Esophagus squamous epithelium (tissue), 5 donors: ENCODE measurements at places on chromosomes 2 and 18.
A peak's percentile ranks its signal among the peaks of the same experiment; 100 is the strongest.

DNA sequence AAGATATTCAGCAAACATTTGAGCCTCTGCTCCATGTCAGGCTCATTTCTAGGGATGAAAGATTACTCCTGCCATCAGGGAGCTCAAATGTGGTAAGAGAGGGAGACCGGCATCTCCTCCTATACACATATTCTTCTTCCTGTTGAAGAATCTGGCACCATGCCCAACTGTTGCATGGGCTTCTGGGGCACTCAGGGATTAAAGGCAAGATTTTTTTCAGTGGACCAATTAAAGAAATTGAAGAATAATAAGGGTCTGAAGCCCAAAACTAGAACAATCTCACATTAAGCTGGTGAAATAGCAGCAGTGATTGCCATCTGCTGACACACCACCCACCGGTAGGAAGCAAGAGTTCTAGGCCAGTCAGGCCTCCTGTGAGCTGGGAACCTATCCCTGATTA, 145.4 kb upstream of the LYPD6 start:
- no peak for DNase-seq

- DNase-seq, result no peak
Measured at GRCh38 chr2:149064856-149065630, 26.5 kb downstream of the LYPD6B start.

- DNase-seq, result no peak
Measured at GRCh38 chr2:239583879-239584859, 183.3 kb upstream of the HDAC4 start.

DNA sequence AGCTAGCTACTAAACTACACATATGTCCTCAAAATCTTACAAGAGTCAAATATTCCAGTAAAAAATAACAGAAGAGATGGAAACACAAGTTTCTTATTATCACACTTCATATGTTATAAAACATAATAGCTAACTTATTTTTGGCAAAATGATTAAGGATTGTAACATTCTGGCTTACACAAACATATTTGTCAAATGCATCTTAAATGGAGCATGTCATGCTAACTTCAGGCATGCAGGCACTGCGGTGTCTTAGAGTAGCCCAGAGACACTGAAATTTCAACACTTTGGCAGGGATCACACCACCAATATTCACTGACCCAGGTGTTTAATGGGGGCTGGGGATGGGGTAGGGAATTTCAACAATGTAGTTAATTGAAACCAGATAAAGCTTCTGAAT, 51.6 kb downstream of the LDAH start:
- DNase-seq, result no peak

DNA sequence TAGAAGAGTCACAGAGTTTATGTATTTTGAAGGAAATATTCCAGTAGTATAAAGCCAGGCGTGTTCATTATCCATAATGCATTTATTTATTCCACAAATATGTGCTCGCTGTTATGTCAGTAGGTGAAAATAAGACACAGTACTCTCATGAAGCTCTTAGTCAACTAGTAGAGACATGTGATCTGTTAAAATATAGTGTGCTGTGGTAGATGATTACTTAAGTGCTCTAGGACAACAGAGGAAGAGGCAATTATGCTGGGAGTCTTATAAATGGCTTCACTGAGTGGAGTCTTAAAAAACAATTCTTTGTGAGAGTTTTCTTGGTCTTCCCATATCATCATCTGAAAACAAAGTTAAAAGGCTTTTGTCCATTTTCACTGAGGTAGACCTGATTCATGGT, 457.3 kb downstream of the XIRP2 start:
- DNase-seq, result no peak

DNA sequence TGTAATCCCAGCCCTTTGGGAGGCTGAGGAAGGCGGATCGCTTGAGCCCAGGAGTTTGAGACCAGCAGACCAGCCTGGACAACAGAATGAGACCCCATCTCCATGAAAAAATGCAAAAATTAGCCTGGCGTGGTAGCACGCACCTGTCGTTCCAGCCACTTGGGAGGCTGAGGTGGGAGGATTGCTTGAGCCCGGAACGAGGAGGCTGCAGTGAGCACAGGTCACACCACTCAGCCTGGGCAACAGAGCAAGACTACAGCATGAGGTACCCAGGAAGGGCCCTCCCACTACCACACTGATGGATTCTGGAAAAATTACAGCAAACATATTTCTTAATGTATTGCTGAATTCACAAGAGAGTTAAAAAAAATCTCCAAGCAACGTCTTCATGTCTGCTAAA, 56.3 kb upstream of the HPCAL1 start:
- DNase-seq, result no peak

DNA sequence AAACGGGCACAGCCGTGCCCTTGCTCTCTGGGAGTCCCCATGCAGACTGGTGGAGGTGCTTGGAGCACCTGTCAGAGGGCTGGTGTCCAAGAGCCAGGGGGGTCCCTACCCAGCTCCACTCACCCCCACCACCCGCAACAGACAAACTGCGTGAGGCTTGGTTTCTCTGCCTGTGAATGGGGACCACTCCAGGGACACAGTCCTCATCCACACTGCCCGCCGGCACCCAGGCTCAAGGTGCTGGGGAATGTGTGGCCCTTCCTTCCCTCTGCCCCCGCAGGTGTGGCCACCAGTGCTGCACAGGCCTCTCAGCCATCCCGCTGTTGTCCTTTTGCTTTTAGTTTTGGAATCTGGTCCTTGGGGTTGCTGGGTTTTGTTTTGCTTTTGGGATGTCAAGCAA, 136.5 kb upstream of the ZNF236 start:
- DNase-seq, result no peak

- DNase-seq, result peak; percentile 55
Measured at GRCh38 chr2:68766376-68766845, 31.8 kb downstream of the ARHGAP25 start.

- no peak for DNase-seq
Measured at GRCh38 chr2:232295971-232296370, 82.6 kb upstream of the ALPP start.

GRCh38 chr2:197035002-197035401, 108.5 kb upstream of the PGAP1 start:
- DNase-seq, result no peak

GRCh38 chr2:241445426-241445825, 63.0 kb downstream of the STK25 start:
- no peak for DNase-seq

- no peak for DNase-seq
Measured at GRCh38 chr2:88187038-88187676, 17.0 kb downstream of the THNSL2 start.

DNA sequence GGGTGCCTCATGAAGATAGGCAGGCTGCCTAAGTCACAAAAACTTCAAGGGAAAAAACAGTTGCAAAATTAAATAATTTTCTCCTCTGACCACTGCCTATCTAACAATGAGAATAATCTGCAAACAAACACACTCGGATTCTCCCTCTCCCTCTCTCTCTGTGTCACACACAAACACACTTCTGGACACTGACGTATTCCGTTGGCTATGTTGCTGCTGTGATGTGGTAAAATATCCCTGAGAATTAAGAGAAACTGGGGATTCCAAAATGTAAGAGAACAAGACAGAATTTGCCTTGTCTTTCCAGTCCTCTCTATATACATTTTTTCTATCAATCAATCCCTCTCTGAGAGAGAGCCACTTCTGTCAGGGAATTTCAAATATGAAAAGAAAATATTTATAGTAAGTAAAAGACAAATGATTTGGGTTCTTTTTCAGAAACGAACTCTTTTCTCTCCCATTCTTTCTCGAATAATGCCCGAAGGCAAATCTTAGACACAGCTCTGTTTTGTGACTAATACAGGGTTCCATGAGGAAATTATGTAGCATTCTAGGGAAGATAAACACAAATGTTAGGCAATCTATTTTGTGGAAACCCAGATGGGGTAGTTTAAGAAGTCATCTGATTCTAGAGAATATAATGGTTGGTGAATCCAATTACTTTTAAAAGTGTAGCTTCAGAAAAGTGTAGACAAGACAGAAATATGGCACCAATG, 310.3 kb upstream of the CYP26B1 start:
- DNase-seq, result no peak

DNA sequence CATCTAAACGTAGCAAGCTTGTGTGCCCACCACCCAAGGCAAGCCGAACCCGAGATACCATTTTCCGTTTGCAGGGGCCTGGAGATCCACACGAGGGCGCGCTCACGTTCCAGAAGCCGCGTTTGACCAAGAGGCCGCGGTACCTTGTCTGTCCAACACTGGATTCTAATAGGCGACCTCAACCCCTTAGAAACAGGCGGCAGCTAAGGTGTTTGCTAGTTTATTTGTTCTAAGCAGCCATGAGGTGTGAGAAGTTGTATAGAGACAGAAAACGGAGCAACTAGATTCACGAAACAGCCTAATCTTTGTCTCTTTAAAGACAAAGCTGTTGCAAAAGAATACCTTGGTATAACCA, 4.2 kb downstream of the HOXD11 start:
- no peak for DNase-seq

GRCh38 chr18:50622865-50623393, 63.0 kb downstream of the MAPK4 start:
- no peak for DNase-seq

DNA sequence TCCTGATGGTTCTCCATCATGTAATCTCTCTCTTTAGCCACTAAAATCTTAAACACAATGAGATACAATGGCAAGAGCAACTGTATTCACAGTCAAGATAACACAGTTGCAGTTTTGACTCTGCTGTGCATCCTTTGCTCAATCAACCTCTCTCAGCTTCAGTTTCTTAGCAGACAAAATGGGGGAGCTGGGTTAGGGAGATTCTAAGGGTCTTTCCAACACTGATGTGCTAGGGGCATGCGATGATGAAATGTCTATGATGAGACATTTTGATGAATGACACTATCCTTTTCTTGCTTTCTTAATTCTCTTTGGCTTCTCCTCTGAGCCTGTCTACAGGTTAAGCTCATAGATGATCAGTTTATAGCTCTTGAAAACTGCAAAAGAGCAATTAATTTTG, 1.1 kb downstream of the SERPINB10 start:
- no peak for DNase-seq

GRCh38 chr2:205463466-205464025, 218.8 kb upstream of the NRP2 start:
- DNase-seq, result no peak

DNA sequence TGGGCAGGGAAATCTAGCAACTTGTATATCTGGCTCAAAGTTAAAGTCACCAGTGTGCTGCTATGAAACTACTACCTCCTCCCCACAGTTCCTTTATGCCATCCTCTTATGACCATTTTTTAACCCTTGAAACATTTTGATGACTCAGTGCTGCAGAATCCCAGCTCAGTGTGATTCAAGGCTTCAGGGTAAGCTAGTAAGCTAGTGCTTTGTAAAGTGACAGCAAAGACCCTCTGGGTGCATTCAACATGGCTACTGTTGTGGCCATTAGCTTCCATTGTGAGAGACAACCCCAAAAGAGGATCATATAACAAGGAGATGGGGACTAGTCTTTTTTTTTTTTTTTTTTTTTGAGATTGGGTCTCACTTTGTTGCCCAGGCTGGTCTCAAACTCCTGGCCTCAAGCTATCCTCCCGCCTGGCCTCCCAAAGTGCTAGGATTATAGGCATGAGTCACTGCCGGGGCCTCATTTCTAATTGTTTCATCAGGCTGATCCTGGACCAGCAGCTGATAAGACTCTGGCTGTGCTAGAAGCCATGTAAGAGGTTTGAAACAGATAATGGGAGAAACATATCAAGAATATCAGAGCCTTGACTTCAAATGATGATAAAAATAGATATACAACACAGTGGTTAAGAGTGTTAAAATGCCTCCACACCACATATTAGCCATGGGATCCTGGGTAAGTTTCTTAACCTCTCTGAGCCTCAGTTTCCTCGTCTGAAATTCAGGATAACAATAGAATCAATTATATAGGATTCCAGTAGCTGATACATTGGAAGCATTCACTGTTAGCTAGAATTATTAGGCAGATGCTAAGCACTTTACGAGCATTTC, 65.7 kb upstream of the RTN4 start:
- DNase-seq, result no peak

DNA sequence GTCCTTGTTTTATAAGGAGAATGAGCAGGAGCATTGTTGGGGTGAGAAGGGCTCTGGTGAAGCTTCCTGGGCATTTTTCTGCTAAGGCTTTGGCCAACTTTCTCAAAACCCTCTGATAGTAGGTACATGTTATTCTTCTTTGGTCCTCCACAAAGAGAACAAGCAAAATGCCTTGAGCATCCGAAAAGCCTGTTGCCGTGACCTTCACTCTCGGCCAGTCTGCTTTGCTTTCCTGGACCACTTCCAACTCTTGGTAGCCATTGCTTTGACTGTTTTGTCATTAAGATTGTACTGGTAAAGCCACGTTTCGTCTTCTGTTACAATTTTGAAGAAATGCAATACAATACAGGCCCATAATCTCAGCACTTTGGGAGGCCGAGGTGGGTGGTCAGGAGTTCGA, 27.4 kb upstream of the ALLC start:
- no peak for DNase-seq

DNA sequence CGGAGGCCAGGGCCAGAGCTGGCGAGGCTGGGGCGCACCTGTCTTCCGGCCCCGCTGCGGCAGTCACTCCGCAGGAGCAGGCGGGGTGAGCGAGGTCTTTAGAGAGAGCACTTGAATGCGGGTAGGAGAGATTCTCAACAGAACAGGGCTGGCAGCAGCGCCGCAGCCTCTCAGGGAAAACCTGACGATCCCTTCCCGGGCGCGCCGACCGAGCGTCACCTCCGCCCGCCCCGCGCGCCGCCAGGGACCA, 526 bp downstream of the PRKRA start:
- DNase-seq, result peak; percentile 47

DNA sequence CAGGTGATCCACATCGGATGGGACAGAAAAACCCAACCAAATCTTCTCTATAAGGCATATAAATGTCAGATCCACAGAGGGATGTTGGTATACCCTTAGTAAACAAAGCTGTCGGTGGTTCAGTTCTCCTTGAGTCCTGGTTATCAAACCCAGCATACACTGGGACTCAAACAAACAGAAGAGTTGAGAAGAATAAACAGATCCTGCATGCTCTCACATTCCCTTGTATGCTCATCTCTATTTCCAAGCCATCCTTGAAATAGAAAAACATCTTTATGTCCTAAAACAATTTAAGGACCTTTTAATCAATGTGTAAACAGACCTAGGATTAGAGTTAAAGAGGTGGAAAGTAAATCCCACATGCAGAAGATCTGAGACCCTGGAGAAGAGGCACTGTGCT, 19.8 kb upstream of the HK2 start:
- DNase-seq, result no peak

DNA sequence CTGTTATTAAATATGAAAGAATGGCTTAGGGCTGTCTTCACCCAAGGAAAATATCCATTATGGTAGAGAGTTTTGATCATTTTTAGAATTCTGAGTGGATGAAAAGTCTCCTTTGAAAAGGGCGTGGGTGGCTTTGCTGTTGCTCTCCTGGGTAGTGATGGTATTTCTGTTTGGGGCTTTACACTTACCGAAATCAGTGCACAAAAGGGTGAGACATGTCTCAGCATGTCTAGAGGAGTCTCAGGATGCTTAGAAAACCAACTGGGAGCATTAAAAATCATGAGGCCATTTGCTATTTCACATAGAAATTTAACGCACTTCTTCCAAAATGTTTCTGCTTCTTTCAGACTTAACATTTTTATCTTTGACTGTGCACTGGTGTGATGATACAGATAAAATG, 49.6 kb downstream of the ZCCHC2 start:
- no peak for DNase-seq
